ENCODE measurements at places on chromosomes 1 and 21. TPM values are rescaled to one million over a fixed set of nuclear protein-coding genes. Genes with fewer than 3 reads are reported as not detected.

GRCh38 chr1:156868341-156868740, 7.7 kb downstream of the NTRK1 start:
- no peaks in the 10 kb centered on the region for H3K27me3 ChIP-seq
- DNase-seq = no peak
- H3K4me1 ChIP-seq = peaks cover 16% of the 10 kb centered on the region
- H3K36me3 ChIP-seq = no peaks in the 10 kb centered on the region
- no peak overlapping the region for H3K4me3 ChIP-seq
- no peak overlapping the region for H3K27ac ChIP-seq

KLHDC7A gene
- not detected for total RNA-seq

DNA sequence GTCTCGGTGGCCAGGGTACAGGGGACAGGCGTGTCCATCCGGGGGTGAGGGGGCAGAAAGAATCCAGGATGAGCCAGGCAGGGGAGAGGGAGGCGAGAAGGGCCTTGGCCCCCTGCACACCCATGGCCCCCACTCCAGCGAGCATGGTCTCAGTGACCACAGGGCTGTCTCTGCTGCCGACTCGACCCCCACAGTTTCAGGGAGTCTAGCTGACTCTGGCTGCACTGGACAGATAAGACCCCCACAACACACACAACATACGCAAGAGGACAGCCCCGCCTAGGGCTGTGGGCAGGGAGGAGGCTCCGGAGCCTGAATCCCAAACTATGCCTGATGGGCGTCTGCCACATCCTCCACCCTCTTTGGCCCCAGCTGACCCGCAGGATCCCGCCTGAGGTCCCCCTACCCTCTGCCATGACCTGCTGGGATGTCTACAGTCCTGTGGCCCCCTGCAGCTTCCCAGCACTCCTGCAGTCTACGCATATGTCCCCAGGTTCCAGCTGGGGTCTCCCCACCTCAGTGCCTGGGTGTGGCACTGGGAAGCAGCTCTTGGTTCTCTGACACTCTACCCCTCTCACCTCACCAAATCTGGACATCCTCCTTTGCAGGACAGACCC, 22.0 kb downstream of the WNT9A start:
- DNase-seq = no peak
- H3K36me3 ChIP-seq = no peaks in the 10 kb centered on the region
- H3K4me3 ChIP-seq = no peak overlapping the region
- no peaks in the 10 kb centered on the region for H3K4me1 ChIP-seq
- H3K27me3 ChIP-seq = no peaks in the 10 kb centered on the region
- H3K27ac ChIP-seq = no peak overlapping the region

DNA sequence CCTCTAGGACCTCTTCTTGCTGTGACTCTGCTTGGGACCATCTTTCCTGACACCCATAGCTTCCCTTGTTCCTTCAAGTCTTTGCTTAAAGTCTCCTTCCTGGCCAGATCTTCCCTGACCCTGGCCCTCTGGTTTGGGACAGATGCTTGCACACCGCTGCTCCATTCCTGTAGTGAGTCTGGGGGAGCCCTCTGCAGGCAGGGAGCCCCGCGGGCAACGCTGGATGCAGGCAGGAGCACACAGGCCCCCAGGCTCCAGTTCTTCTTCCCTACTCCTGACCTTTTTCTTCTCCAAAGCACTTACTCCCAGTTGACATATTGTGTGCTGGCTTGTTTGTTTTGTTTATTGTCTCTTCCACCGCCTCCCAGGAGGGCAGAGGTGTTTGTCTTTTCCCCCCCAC, 413.4 kb downstream of the CAMTA1 start:
- H3K4me1 ChIP-seq = no peaks in the 10 kb centered on the region
- no peak overlapping the region for H3K27ac ChIP-seq
- no peaks in the 10 kb centered on the region for H3K36me3 ChIP-seq

RIPPLY3 gene
- 0.17 TPM for total RNA-seq

CSF3R gene
- total RNA-seq = not detected

- H3K36me3 ChIP-seq = peaks cover 23% of the 10 kb centered on the region
- no peak for DNase-seq
- no peaks in the 10 kb centered on the region for H3K27me3 ChIP-seq
- H3K4me3 ChIP-seq = peak overlapping the region; percentile 73
- peaks cover 13% of the 10 kb centered on the region for H3K4me1 ChIP-seq
Measured at GRCh38 chr1:25247829-25248754, 838 bp upstream of the RSRP1 start.

UBXN11 gene
- total RNA-seq = 57.2 TPM

MAN1A2 gene
- 50.3 TPM for total RNA-seq

GRCh38 chr1:42943166-42943565, 15.5 kb downstream of the SLC2A1 start:
- H3K4me1 ChIP-seq = peaks cover 98% of the 10 kb centered on the region
- H3K27ac ChIP-seq = peak overlapping the region; percentile 99
- peaks cover 20% of the 10 kb centered on the region for H3K36me3 ChIP-seq
- H3K4me3 ChIP-seq = peak overlapping the region; percentile 38
- H3K27me3 ChIP-seq = no peaks in the 10 kb centered on the region

GRCh38 chr1:9066945-9067807, 2.3 kb downstream of the SLC2A5 start:
- DNase-seq = peak; percentile 17
- no peak overlapping the region for H3K27ac ChIP-seq
- no peaks in the 10 kb centered on the region for H3K36me3 ChIP-seq
- H3K27me3 ChIP-seq = no peaks in the 10 kb centered on the region
- no peaks in the 10 kb centered on the region for H3K4me1 ChIP-seq

DNA sequence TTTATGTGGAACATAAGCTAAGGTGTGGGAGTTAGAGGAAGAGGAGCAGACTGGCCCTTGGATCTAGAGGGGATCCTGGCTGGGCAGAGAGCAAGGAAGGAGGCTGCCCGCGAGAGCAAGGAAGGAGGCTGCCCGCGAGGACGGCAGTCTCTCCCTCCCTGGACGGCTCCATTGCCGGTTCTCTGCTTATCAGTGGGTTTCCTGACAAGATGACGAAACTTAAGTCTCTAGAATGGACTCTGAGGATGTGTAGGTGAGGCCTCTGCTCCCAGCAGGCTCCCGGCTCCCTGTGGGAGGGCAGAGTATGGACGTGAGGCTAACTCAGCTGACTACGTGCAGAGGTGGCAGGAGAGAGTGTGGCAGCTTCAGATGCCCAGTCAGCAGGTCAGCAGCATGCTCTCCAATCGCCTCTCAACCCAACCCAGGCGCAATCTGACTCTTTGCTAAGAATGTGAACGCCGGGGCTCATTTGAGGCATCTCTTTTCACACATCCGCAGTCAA, 6.1 kb downstream of the MYBPHL start:
- H3K36me3 ChIP-seq = no peaks in the 10 kb centered on the region
- DNase-seq = no peak
- no peaks in the 10 kb centered on the region for H3K27me3 ChIP-seq
- H3K27ac ChIP-seq = no peak overlapping the region
- no peak overlapping the region for H3K4me3 ChIP-seq

DNA sequence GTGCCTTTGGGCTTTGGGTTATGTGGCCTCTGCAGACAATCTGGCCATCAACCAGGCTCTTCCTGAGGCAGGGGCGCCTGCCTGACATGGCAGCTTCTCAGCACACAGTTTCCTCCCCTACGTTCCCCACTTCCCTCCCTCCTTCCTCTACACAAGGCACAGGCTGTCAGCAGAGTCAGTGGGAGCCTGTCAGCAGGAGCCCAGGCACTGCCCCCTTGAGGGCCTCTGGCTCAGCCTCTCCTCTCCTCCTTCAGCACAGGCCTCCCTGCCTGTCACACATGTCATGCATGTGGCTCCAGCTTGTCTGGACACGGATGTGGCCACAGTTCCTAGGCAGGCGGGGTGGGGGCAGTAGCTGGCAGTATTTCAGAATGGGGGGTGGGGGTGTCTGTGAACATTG, 52.2 kb upstream of the ARTN start:
- no peaks in the 10 kb centered on the region for H3K4me1 ChIP-seq
- H3K4me3 ChIP-seq = no peak overlapping the region
- no peaks in the 10 kb centered on the region for H3K27me3 ChIP-seq
- no peak overlapping the region for H3K27ac ChIP-seq
- no peaks in the 10 kb centered on the region for H3K36me3 ChIP-seq

GRCh38 chr1:95542936-95543335, 308.9 kb downstream of the RWDD3 start:
- no peak for DNase-seq
- no peak overlapping the region for H3K4me3 ChIP-seq
- no peaks in the 10 kb centered on the region for H3K4me1 ChIP-seq
- H3K27me3 ChIP-seq = no peaks in the 10 kb centered on the region
- H3K36me3 ChIP-seq = no peaks in the 10 kb centered on the region
- no peak overlapping the region for H3K27ac ChIP-seq

GRCh38 chr1:186498695-186499389, 37.9 kb upstream of the PDC start:
- H3K27me3 ChIP-seq = no peaks in the 10 kb centered on the region
- no peaks in the 10 kb centered on the region for H3K36me3 ChIP-seq
- H3K4me1 ChIP-seq = peaks cover 5% of the 10 kb centered on the region
- H3K4me3 ChIP-seq = no peak overlapping the region

DNA sequence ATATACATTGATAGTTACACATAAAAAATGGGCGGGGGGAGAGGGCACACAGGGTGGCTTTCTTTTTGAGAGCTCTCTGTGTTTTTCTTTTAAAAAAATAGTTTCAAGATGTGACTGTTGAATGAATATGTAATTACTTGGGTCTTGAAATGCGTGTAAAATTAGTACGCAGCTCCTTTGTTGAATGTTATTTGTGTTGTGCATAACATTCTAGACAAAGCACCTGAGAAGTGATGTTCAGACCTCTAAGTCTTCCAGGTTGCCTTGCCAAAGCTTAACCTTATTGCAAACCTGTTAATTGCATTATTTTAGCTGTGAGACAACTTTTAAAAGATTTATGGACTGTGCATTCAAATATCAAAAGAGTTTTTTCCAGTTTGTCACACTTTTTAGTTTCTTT, 5.4 kb downstream of the PBX1 start:
- H3K4me3 ChIP-seq = no peak overlapping the region
- 0 out of 2 replicates have a peak, but pooled peaks cover 18% of the 10 kb centered on the region for H3K36me3 ChIP-seq
- no peak overlapping the region for H3K27ac ChIP-seq
- peaks cover 33% of the 10 kb centered on the region for H3K4me1 ChIP-seq

TAF5L gene
- 12.1 TPM for total RNA-seq

- no peak for DNase-seq
- H3K4me3 ChIP-seq = no peak overlapping the region
- H3K27ac ChIP-seq = no peak overlapping the region
- H3K4me1 ChIP-seq = no peaks in the 10 kb centered on the region
Measured at GRCh38 chr21:45580576-45581321, 38.5 kb upstream of the SLC19A1 start.

DNA sequence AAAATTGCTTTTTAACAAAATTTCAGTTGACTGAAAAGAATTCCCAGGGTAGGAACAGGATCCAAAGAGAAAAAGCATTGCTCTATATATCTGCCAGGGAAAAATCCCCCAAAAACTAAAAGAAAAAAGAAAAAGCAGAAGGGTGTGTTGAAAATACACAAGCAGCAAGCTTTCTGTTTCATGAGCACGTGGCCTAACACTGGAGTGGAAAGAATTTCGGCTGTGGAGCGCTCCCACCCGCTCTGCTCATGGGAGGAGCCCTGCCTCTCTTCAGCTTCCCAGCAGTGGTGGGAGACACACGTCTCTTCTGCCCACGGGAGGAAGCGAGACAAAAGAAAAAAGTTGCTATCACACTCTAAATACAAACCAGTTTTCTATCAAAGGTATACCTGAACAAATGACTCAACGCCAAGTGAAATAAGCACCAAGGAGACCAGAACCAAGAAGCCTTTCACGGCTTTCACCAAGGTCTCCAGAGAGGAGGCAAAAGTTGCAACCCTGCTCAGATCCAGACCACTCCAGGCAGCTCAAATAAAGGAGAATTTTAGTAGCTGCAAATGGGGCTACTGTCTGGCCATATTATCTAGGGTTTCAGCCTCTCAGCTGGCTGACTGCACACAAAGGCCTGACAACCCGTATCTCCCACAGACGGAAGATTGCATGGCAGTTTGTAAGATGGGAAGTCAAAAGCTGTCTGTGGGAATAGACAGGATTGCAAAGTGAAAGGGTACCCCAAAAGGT, 29.5 kb upstream of the ZNF496 start:
- no peak for DNase-seq
- H3K36me3 ChIP-seq = no peaks in the 10 kb centered on the region
- H3K27ac ChIP-seq = no peak overlapping the region
- H3K27me3 ChIP-seq = no peaks in the 10 kb centered on the region
- H3K4me3 ChIP-seq = no peak overlapping the region

- DNase-seq = peak; percentile 52
- H3K27me3 ChIP-seq = no peaks in the 10 kb centered on the region
- H3K4me1 ChIP-seq = peaks cover 9% of the 10 kb centered on the region
- H3K27ac ChIP-seq = no peak overlapping the region
Measured at GRCh38 chr21:26587736-26588201, 14.7 kb upstream of the CYYR1 start.

PIK3R3 gene
- 44.2 TPM for total RNA-seq

GRCh38 chr1:219664310-219665029, 51.6 kb upstream of the ZC3H11B start:
- DNase-seq = no peak
- no peaks in the 10 kb centered on the region for H3K36me3 ChIP-seq
- H3K4me1 ChIP-seq = peaks cover 9% of the 10 kb centered on the region
- H3K4me3 ChIP-seq = no peak overlapping the region

DNA sequence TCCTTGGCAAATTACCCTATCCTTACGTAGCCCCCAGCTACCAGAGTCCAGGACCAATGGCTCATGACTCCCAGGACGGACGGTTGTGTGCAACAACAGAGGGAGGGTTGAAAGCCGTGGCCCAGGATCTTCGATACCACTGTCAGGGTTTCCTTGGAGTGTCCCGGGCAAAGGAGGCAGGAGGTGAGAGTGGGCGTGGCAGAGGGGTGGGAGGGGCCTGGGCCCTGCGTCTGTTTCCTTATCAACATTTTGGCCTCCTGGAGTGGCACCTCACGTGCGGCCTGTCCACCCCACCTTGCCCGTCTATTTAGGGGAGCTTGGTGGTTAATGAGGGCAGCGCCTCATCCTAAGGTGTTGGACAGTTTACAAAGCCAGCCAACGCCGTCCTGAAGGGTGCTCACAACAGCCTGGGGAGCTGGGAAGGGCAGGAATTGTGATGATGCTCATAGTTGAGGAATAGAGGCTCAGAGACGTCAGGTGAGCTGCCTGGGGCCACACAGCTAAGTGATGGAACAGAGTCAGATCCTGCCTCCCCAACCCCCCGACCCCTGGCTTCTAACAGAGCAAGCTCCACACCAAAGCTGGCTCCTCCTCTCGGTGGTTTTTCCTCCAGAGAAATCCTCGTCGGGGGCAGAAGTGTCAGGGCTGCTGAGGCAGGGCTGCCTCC, 17.4 kb upstream of the ARHGEF10L start:
- no peaks in the 10 kb centered on the region for H3K36me3 ChIP-seq
- no peak for DNase-seq
- peaks cover 29% of the 10 kb centered on the region for H3K4me1 ChIP-seq
- no peak overlapping the region for H3K4me3 ChIP-seq

- no peak overlapping the region for H3K27ac ChIP-seq
- no peaks in the 10 kb centered on the region for H3K4me1 ChIP-seq
- H3K27me3 ChIP-seq = peaks cover 12% of the 10 kb centered on the region
Measured at GRCh38 chr1:7613106-7613850, 157.8 kb upstream of the VAMP3 start.

GRCh38 chr1:22870201-22870871, 102.3 kb downstream of the LACTBL1 start:
- H3K4me3 ChIP-seq = no peak overlapping the region
- no peak for DNase-seq
- H3K27ac ChIP-seq = no peak overlapping the region
- no peaks in the 10 kb centered on the region for H3K36me3 ChIP-seq

COL16A1 gene
- 3.6 TPM for total RNA-seq

All from PC-9 (cell line).